ENCODE measurements at places on chromosomes 4 and X. TPM values are rescaled to one million over a fixed set of nuclear protein-coding genes. Genes with fewer than 3 reads are reported as not detected.

Gene DKC1
- 126 TPM for total RNA-seq

Gene LUZP4
- not detected for total RNA-seq

Gene USP53
- 11.4 TPM for total RNA-seq

Gene ADH1A
- total RNA-seq: not detected

Gene EMCN
- not detected for total RNA-seq

Gene SPATA4
- not detected for total RNA-seq

Gene LRIT3
- total RNA-seq: 0.27 TPM

Gene MAOB
- total RNA-seq: 0.09 TPM

DNA sequence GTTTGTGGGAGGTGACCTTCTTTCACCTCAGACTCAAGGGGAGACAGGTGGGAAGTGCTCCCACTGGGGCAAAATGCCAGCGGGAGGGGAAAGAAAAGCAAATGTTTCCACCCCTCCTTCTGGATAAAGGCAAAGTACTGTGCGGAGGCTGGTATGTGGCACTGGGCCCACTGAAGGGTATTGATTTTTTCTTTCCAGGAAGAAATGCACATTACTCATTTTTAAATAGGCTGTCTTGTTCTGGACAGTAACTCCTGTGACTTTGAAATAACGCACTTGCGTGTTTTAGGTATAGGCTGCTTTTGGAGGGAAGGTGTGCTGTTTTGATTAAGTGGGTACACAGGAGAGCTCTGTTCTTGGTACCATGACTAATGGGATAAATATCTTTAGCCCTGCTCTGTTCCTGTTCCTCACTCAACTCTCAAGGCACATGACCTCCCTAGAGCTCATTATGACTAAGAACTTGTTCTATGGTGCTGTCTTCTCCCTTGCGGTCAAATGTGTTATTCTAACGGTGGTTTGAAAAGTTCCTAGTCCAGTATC, 40.7 kb upstream of the MBTPS2 start:
- H3K4me1 ChIP-seq: no peaks in the 10 kb centered on the region
- no peaks in the 10 kb centered on the region for H3K36me3 ChIP-seq
- no peak overlapping the region for H3K4me3 ChIP-seq
- DNase-seq: no peak
- no peak overlapping the region for H3K27ac ChIP-seq

GRCh38 chr4:16292585-16292984, 66.3 kb upstream of the TAPT1 start:
- no peaks in the 10 kb centered on the region for H3K36me3 ChIP-seq
- H3K4me3 ChIP-seq: no peak overlapping the region
- H3K27ac ChIP-seq: no peak overlapping the region
- H3K27me3 ChIP-seq: peaks cover 11% of the 10 kb centered on the region
- H3K4me1 ChIP-seq: peaks cover 4% of the 10 kb centered on the region
- no peak for DNase-seq

- no peak overlapping the region for H3K4me3 ChIP-seq
- peaks cover 3% of the 10 kb centered on the region for H3K36me3 ChIP-seq
- no peak overlapping the region for H3K27ac ChIP-seq
- H3K27me3 ChIP-seq: no peaks in the 10 kb centered on the region
Observed at GRCh38 chrX:44261286-44261685, 82.2 kb downstream of the EFHC2 start.

DNA sequence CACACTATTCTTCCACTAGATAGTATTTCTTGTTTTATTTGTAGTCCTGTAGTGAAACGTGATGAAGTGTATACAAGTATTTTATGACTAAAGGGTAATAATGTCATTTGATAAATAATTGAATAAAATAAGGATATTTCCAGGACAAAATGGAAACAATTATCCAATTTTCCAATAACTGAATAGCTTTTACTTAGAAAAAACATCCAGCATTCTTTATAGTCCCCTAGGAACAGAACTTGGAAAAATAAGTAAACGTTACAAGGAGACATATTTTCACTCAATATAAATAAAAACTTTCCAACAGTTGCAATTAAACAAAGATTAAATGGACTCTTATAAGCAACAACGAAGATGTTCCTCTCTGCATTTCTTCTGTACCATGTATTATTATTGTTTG, 566.0 kb downstream of the TMA16 start:
- H3K4me1 ChIP-seq: no peaks in the 10 kb centered on the region
- no peak overlapping the region for H3K27ac ChIP-seq
- DNase-seq: no peak
- H3K4me3 ChIP-seq: no peak overlapping the region
- no peaks in the 10 kb centered on the region for H3K27me3 ChIP-seq
- no peaks in the 10 kb centered on the region for H3K36me3 ChIP-seq

DNA sequence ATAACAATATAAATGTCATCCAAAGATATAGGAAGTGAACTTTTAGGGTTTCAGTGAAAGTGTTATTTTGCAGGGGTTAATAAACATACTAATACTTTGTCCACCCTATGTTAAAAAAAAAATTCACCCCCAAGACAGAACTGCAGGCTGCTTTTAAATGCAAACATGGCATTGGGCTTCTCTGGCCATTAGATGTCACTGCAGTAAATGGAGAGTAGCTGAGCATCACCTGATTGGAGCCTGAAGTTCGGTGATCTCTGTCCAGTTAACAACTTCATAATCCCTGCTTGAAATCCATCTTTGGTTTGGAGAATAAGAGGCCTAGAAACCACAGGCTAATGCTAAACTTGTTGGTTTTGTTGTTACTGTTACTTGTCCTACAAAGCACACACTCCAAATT, 18.7 kb downstream of the SLC25A43 start:
- no peak overlapping the region for H3K4me3 ChIP-seq
- no peak for DNase-seq
- no peaks in the 10 kb centered on the region for H3K27me3 ChIP-seq
- H3K27ac ChIP-seq: no peak overlapping the region
- H3K36me3 ChIP-seq: no peaks in the 10 kb centered on the region

- no peak for DNase-seq
- no peaks in the 10 kb centered on the region for H3K4me1 ChIP-seq
- H3K27me3 ChIP-seq: peaks cover 13% of the 10 kb centered on the region
- no peak overlapping the region for H3K4me3 ChIP-seq
Observed at GRCh38 chr4:110415041-110415440, 60.9 kb upstream of the ENPEP start.

DNA sequence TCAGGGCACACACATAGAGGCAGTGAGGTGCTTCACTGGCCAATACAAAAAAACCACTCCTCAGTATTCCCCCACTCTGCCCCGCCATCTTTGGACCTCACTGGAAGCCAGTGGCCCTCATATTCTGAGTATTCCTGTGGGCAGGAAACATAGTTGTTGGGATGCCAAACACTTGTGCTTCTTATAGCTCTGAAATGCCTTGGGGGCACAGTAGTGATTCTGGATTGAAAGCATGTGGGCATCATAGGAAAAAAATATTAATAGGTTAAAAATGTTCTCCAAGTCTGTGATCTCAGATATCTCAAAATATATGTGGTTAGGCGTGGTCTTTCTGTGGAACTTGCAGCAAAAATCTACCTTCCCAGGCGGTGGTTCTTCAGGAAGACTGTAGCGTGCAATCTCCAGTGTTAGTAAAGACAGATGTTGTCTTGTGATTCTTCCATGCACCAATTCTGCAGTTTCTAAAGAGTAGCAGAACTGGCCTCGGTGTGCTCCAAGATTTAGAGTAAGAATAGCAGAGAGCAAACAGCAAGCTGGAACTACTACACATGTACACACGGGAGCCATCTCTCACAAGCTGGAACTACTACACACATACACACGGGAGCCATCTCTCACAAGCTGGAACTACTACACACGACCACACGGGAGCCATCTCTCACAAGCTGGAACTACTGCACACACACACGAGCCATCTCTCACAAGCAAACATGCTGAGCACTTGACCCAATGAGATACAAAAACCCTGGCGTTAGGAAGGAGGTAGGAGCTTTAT, 8.0 kb upstream of the TENM3 start:
- no peak for DNase-seq
- H3K27me3 ChIP-seq: no peaks in the 10 kb centered on the region
- no peaks in the 10 kb centered on the region for H3K4me1 ChIP-seq
- H3K36me3 ChIP-seq: no peaks in the 10 kb centered on the region
- H3K27ac ChIP-seq: no peak overlapping the region

DNA sequence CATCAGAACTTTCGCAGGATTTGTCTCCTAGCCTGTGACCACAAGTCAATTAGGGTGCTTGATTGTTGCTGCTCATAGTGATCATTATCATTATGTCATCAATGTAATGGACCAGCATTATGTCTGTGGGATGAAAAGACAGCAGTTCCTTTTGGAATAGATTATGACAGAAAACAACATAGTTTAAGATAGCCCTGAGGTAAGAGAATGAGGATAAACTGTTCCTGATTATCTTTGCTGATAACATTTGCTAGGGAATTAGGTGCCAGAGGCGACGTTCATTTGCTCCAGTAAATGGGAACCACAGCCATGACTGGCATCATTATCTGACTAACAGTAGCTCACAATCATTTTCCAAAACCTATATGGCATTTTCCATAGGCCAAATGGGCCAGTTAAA, 12.7 kb upstream of the THOC2 start:
- H3K4me3 ChIP-seq: no peak overlapping the region
- no peaks in the 10 kb centered on the region for H3K27me3 ChIP-seq
- DNase-seq: no peak
- H3K27ac ChIP-seq: no peak overlapping the region
- H3K36me3 ChIP-seq: no peaks in the 10 kb centered on the region
- no peaks in the 10 kb centered on the region for H3K4me1 ChIP-seq

DNA sequence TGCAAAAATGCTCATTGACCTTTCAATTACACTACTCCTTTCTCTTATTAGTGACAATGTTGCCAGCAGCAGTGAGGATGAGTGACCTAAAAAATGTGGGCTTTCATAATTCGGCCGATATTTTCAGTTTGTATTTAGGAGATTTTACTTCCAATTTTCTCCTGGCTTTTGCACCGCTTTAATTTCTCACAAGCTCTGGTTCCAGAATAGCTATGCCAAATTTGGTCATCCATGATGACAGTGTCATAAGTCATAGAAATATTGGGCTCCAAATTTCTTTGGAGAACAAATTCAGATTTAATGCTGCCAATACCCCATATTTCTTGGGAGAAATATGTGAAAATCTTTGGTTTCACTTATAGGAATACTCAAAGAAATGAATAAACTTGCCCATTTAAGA, 187.7 kb upstream of the HCCS start:
- H3K36me3 ChIP-seq: no peaks in the 10 kb centered on the region
- H3K4me1 ChIP-seq: no peaks in the 10 kb centered on the region
- H3K27ac ChIP-seq: no peak overlapping the region
- H3K27me3 ChIP-seq: no peaks in the 10 kb centered on the region

DNA sequence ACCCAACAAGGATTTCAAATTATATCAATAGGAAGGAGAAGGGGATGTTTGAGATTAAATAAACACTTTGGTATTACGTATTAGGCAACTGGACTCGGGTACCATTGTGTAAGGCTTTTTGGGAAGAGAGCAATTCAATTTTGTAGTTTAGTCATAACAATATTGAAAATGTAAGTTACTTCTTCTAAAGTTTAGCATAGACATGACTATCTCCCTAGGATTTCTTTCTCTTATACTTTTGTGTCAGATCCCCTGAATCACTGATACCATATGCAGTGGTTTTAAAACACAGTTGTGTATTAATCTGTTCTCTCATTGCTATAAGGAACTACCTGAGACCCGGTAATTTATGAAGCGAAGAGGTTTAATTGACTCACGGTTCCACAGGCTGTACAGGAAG, 123.8 kb upstream of the FAM9C start:
- peak overlapping the region; percentile 34 for H3K4me3 ChIP-seq
- H3K36me3 ChIP-seq: no peaks in the 10 kb centered on the region
- DNase-seq: no peak
- H3K4me1 ChIP-seq: peaks cover 20% of the 10 kb centered on the region

DNA sequence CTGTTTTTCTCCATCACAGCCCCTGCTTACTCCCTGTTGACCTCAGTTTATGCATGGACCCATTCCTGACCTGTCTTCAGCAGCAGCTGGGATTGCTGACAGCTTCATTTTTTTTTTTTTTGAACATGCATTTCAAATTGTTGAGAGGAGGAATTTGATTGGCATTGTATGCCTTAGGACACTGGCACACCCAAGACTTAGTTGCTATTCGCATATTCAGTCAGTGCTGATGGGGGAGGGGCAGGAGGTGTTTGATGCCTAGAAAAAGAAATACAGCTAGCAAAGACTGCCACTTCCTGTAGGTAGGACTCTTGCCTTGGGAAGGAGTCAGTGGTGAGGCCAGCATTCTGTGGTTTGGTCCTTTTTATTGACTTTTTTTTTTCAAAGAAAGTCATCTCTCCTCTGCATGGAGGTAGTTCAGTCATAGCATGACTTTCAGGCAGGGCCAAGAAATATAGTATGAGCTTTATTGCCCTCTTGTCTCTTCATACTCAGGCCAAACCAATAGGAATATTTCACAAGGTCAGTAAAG, 33.6 kb upstream of the XK start:
- no peaks in the 10 kb centered on the region for H3K36me3 ChIP-seq
- H3K27me3 ChIP-seq: no peaks in the 10 kb centered on the region
- H3K4me3 ChIP-seq: no peak overlapping the region
- peak; percentile 13 for DNase-seq
- no peaks in the 10 kb centered on the region for H3K4me1 ChIP-seq

- no peaks in the 10 kb centered on the region for H3K36me3 ChIP-seq
- no peaks in the 10 kb centered on the region for H3K27me3 ChIP-seq
- DNase-seq: peak; percentile 24
- H3K4me3 ChIP-seq: no peak overlapping the region
- H3K27ac ChIP-seq: peak overlapping the region; percentile 60
- peaks cover 15% of the 10 kb centered on the region for H3K4me1 ChIP-seq
Observed at GRCh38 chrX:39736216-39737211, 361.2 kb downstream of the BCOR start.

- peaks cover 22% of the 10 kb centered on the region for H3K36me3 ChIP-seq
- no peak for DNase-seq
- no peak overlapping the region for H3K4me3 ChIP-seq
- no peaks in the 10 kb centered on the region for H3K4me1 ChIP-seq
- H3K27me3 ChIP-seq: no peaks in the 10 kb centered on the region
Observed at GRCh38 chr4:87370068-87370467, 20.9 kb downstream of the HSD17B11 start.

DNA sequence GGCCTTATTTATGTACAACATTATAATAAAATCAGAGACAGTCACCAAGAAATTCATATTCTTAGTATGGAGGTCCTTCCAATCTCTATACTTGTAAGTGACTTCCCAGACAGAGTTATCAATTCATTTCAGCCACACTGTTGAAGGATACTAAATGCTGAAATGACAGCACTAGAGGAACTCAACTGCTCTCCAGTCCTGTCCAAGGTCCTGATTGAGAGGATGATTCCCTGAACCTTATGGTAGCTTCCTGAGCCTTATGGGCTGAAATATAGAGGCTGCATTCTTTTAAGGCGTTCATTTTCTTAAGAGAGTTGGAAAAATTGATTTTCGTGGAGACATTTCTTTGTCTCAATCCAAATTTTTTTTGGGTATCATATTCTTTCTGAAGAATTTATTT, 205.9 kb downstream of the TLL1 start:
- H3K27ac ChIP-seq: no peak overlapping the region
- no peaks in the 10 kb centered on the region for H3K27me3 ChIP-seq
- no peaks in the 10 kb centered on the region for H3K36me3 ChIP-seq
- no peak overlapping the region for H3K4me3 ChIP-seq
- no peaks in the 10 kb centered on the region for H3K4me1 ChIP-seq

DNA sequence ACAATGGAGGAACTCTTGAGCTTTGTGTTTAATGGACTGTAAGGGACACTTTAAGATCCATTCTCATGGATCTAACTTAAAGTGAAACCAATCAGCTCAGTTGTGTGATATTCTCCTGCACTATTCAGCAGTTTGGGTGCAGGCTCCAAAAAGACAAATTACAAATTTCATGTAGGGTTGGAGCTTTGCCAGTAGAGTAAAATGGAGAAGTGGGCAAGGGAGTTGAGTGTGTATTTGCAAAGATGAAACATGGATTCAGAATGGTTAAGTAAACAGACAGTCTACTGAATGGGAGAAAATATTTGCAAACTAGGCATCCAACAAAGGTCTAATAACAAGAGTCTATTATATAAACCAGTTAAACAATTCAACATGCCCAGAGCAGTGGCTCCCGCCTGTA, 21.2 kb upstream of the MID2 start:
- H3K27ac ChIP-seq: no peak overlapping the region
- H3K4me1 ChIP-seq: no peaks in the 10 kb centered on the region
- no peak overlapping the region for H3K4me3 ChIP-seq
- no peak for DNase-seq

Data from activated CD4-positive, alpha-beta T cell treated with anti-CD3 and anti-CD28 coated beads for 36 hours (primary cell).